ENCODE measurements at places on chromosomes 7 and 10.

DNA sequence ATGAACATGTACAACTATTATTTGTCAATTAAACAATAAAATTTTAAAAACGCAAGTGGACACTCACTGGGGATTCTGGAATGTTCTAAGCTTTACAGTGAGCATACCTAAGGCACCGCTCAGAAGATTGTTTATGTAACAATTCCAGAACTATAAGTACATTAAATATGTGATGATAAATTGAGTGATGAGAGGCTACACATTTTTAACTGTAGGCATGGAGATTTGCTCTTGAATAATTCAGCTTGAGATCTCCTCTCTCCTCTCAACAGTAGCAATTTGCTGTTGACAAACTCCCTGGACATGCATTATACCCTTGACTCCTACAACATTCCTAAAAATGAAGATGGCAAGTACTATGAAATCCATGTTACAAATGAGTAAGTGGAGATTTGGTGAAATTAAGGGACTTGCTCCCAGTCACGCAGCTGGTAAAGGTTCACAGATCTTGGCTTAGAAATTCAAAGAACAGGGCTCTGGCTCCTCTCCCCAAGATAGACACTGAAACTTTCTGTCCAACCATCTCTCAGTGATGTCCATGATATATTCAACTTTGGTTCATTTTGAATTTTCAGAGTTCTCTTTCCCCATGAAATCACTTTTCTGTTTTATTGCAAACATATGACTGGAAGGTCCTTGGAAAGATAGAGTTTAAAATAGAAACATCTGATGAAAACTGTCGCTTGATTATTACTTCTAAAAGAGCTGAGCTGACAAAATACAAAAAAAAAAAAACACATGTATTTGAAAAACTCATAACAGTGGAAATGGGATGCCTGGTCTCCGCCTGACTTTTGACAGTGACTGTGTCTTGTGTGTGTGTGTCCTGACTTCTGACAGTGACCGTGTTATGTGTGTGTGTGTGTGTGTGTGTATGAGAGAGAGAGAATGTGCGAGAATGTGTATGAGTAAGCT lies 488.3 kb downstream of the TNS3 start:
- DNase-seq: no peak

- DNase-seq: no peak
Observed at GRCh38 chr10:73018632-73019031, 64.0 kb upstream of the PLA2G12B start.

DNA sequence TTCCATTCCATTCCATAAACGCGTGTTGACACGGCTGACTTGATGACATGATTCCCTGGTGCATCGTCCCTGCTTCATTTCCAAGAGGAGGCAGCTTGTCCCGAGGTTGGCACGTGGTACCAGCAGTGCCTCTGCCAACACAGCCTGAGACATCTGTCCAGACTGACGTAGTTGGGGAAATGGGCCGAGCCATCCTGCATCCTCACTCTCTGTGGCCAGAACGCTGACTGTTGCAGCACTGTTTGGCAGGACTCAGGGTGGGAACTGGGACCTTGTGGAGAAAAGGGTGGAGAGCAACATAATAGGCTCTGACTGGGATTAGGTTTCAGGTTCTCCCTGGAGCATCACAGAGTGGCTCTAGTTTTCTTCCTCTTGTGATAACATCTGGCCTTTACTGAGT lies 118.6 kb upstream of the BTBD16 start:
- no peak for DNase-seq

- no peak for DNase-seq
Observed at GRCh38 chr10:126235091-126235978, 152.9 kb downstream of the ADAM12 start.

GRCh38 chr10:71564194-71564820 lies 155.3 kb downstream of the C10orf105 start:
- no peak for DNase-seq

DNA sequence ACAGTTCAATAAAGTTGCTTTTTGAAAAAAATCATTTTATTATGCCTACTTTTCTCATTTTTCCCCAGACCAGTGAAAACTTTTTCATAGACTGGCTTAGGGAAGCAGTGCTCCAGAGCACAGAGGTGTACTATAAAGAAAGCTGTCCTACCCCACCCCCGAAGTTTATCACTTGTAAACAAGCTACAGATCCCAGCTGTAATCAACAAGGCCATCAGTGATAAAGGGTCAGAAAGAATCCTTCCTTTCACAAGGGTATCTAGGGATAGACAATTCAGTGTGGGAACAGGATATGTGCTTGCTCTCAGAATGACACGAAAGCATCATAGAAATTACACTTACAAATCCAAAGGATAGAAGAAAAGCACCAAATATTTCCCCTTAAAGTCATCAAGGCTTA lies 4.5 kb downstream of the PRDX3 start:
- DNase-seq: no peak

GRCh38 chr10:117537904-117538524 lies 4.5 kb upstream of the EMX2 start:
- no peak for DNase-seq

DNA sequence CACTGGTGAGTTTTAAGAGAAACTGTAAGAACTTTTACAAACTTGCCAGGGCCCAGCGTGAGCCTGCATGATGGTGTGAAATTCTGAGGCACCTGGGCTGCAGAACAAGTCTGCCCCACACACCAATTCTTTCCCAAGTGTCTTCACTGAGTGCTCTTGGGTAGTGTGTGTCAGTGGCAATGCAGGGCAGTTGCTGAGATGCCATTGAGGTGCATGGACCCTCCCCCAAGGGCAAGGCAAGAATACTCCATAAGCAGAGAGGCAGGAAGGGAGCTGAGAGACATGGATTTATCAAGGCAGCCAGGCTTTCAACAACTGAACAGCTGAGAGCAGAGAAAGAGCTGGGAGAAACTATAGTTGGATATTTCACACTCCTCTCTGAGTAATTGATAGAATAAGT lies 801.2 kb downstream of the GRID1 start:
- DNase-seq: no peak

- DNase-seq: no peak
Observed at GRCh38 chr7:154167051-154167450, 114.9 kb downstream of the DPP6 start.

- DNase-seq: no peak
Observed at GRCh38 chr7:102211590-102212550, 74.8 kb upstream of the SH2B2 start.

DNA sequence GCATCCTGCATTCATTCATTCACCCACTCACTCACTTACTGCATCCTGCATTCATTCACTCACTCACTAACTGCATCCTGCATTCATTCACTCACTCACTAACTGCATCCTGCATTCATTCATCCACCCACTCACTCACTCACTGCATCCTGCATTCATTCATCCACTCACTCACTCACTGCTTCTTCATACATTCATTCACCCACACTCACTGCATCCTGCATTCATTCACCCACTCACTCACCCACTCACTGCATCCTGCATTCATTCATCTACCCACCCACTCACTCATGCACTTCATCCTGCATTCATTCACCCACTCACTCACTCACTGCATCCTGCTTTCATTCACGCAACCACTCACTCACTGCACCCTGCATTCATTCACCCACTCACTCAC lies 1.5 kb upstream of the SNX8 start:
- no peak for DNase-seq

- DNase-seq: no peak
Observed at GRCh38 chr7:92917230-92917629, 80.9 kb upstream of the CDK6 start.

DNA sequence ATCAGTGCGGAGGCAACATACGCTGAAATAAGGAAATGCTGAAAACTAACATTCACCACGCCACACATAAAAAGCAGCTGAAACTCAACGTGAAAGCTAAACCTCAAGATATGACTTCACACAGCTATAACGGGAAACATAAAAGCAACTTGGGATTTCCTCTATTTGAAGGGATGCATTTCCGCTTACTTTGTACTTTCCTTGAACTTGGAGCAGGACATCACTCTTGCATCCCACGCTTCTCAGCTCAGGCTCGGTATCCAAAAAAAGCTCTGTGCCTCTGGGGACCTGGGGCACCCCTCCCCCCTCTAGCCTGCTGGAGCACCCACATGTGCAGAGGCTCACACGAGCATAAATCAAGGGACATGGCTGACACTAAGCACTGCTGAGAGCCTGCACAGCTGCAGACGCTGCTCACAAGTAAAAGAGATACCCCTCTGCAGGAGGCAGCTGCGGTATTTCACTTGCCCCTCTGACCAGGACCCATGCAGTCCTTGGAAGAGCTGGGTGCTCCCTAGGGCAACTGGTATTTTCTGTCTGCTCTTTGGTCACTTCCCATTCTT lies 34.2 kb downstream of the PARD3 start:
- DNase-seq: peak; percentile 7

- no peak for DNase-seq
Observed at GRCh38 chr7:43870316-43870715, 999 bp upstream of the MRPS24 start.

GRCh38 chr7:36961693-36962092 lies 237.4 kb upstream of the AOAH start:
- DNase-seq: no peak

DNA sequence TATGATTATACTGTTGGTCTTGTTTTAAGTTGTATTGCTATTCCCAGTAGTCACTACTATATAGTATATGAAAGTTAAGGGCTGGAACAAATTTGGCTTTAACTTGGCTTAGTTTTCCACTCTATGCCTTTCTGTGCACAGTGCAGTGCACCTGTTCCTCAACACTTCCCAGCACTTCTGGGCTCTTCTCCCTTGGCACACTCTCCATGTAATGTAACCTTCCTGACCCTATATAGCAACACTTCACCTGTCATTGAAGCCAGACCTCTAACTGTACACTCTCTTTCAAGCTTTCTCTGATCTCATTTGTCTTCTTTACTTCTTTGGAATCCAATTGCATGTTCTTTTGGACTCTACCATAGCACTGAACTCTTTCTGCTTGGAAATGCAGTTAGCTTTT lies 83.9 kb upstream of the SMIM30 start:
- no peak for DNase-seq

GRCh38 chr10:13920031-13920430 lies 333.3 kb downstream of the PRPF18 start:
- DNase-seq: no peak

DNA sequence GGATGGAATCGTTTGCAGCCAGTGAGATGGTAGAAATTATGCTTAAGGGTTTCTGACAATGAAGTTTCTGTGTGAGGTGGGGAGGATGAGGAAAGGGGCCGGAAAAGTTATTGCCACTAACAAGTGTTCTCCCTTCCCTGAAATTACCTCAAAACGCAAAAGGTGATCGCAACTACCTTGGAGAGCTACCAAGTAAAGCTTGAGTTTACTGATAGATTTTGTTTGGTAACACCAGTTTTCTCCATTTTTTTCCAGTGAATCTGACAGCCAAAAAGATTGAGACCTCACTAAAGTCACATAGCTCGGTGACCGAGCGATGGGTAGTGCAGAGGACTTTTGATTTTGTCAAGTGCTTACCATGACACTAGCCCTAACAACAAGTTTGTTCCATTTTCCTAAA lies 1.6 kb downstream of the SUV39H2 start:
- peak; percentile 30 for DNase-seq

GRCh38 chr10:70221030-70221429 lies 12.2 kb downstream of the PPA1 start:
- no peak for DNase-seq

- peak; percentile 2 for DNase-seq
Observed at GRCh38 chr10:33441561-33441960, 107.1 kb upstream of the NRP1 start.

DNA sequence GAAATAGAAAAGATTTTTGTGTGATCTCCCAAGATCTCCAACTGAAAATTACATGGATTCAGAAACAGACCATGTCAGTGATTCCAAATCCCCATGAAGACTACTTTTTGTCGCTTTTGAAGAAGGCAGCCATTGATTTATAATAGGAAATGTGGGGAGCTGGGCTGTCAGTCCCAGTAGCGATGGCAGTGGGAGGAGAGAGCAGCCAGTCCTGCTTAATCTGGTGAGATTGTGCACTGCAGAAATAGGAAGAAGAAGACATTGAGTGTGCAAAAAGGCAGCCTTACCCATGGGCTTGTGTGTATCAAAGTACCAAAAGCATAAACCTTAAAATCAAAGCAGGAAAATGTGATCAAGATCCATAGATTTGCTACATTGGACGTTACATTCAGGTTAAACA lies 4.8 kb downstream of the ADRB1 start:
- no peak for DNase-seq

DNA sequence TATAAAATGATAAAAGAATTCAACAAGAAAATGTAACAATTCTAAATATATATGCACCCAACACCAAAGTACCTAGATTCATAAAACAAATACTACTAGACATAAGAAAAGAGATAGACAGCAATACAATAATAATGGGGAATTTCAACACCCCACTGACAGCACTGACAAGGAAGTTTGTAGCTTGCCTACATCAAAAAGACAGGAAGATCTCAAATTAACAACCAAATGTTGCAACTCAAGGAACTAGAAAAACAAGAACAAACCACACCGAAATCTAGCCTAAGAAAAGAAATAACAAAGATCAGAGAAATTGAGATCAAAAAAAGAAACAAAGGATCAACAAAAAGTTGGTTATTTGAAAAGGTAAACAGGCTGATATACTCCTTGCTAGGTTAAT lies 36.5 kb upstream of the TNKS2 start:
- DNase-seq: peak; percentile 10

DNA sequence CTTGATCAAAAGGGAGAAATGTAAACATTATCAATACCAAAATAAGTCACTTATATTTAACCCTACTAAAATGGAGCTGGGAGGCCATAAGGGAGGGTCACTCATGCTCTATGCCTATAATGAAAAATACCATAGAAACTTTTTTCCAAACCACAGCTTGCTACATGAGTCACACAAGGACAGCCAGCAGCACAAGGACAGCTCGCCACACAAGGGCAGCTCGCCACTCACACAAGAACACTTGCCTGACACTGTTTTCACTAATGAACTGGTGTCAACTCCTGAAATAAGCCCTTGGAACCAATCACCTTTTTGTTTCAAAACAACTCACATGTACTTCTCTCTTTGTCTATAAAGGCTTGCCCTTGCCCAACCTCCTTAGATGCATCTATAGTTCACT lies 43.3 kb downstream of the FRMPD2 start:
- no peak for DNase-seq

- peak; percentile 71 for DNase-seq
Observed at GRCh38 chr10:22252801-22253579, 35.2 kb upstream of the EBLN1 start.

DNA sequence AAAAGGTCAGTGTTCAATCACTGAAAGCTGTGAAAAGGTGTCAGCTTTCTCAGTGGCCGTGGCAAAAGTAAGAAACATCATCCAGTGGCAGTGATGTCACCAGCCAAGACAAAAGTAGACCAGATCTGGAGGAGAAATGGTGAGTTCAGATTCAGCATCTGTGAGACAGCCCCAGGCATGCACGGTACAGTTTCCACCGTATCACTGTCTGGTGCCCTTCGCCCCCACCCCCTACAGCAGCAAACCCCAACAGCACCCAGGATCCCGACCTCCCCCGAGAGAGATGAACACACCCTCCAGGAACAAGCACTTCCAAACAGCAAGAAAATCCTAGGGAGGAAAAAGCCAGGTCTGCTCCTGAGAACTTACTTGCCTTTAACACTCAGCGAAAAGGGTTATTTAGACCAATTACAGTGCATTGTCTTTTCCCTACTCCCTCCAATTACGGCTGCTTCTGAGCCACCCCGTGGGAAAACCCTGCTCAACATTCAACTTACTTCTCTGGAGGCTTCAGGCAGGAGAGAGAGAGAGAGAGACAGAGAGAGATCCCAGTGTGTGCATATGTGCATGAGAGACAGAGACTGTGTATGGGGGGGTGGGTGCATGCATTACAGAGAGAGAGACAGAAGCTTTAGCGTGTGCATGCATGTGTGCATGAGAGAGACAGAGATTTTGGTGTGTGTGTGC lies 189.6 kb downstream of the GRID1 start:
- DNase-seq: no peak

- DNase-seq: peak; percentile 84
Observed at GRCh38 chr10:77643795-77644468, 6.3 kb upstream of the KCNMA1 start.

Measured in hematopoietic multipotent progenitor cell treated with erythropoietin and hydrocortisone succinate and interleukin-3 and kit ligand, for 4 days (in vitro differentiated cells).